Left ventricle myocardium superior (tissue), 1 donor: ENCODE measurements at places on chromosomes 4 and X. TPM values are rescaled to one million over a fixed set of nuclear protein-coding genes. Genes with fewer than 3 reads are reported as not detected.

PITX2 gene
- total RNA-seq = 0.50 TPM

SUPT20HL2 gene
- not detected for total RNA-seq

MAP3K15 gene
- total RNA-seq = not detected

GABRB1 gene
- total RNA-seq = 4.0 TPM
